Stimulated activated CD4-positive, alpha-beta T cell treated with anti-CD3 and anti-CD28 coated beads, Interleukin-12 subunit alpha, Interleukin-12 subunit beta, amount 100 ng/mL, for 24 hours (primary cell): ENCODE measurements at places on chromosomes 12 and 14.

DNA sequence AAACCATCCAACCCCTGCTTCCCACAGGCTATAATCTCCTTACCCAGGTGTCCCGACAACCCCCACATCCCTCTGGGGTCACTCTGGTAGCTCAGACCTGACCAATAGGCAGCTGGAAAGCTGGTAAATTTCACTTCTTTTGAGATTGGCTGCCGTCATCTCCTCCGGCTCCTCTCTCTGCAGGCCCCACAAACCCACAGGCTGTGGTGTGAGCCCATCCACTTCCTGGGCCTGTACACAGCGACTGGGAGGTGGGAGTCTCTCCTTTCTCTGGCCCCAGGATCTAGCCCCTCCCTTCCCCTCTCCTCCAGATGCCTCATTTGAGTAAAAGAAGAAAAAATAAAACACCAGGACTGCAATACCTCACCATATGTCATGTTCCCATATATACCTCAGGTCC, 709 bp downstream of the INHBC start:
- no peak for DNase-seq

DNA sequence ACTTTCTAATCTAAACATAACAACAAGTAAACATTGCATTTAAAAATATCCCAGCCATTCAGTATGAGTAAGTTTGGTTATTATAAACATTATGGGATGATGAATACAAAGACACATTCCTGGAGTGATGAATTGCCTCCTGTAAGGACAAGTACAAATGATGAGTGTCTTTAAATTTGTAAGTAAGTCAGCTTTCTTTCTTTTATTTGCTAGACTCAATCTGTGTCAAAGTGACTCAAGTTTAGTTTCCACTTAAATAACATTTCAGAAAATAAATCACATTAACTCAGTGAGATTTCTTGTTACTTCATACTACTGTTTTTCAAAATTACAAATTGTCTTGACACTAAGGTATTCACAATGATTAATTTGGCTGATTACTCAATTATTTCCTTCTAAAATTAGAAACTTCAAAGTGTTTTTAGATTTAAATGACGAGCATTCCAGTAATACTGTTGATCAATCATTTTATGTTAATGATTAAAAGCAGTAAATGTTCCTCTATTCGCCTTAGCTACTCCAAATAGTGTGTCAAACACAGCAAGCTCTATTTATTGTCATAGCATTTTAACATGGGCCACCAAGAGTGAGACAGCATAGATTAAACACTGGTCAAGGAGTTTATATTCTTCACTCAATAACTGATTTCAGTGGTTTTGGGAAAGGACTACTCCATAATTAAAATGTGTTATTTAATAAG, 658.0 kb upstream of the MDGA2 start:
- no peak for DNase-seq

DNA sequence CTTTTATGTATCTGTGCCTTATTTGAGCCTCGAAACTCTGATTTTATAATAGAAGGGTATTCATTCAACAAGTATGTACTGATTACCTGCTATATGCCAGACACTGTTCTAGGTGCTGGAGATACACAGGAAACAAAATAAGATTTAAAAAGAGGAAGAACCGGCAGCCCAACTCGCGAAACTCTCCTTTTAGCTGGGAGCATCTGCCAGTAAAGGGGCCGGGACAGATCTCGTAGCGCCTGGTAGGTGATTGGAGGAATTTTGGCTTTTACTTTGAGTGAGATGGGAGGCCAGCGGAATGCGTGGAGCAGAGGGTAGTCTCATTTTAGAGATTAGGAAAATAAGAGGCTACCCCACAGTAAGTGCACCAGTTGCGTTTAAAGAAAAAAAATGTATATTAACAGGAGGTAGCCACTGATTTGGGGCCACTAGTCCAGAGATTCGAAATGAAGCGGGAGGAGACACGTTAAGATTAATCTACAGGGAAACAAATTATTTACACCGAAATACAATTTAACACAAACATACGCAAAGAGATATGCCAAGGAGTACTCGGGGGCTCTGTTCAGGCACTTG, 520 bp upstream of the MON2 start:
- DNase-seq, result no peak

DNA sequence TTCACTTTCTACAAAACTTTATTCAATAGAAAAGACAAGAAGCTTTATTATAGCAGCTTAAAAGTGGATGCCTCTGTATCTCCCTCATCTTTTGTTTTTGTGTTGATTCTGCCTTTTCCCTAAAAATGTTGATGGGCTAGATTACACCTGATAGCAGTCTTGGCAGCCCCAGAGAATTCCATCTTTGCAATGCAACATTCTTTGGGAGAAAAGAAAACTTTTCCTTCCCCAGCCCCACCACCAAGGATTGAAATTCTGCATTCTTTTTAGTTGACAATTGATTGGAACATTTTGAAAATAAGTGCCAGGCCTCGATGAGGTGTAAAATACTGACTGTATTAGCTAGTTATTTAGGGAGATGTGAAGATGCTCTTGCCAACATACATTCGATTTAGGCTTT, 306.8 kb upstream of the G2E3 start:
- no peak for DNase-seq

GRCh38 chr12:98780261-98780660, 135.2 kb downstream of the APAF1 start:
- no peak for DNase-seq

- no peak for DNase-seq
Measured at GRCh38 chr12:96237035-96237434, 42.9 kb downstream of the ELK3 start.

GRCh38 chr14:75204116-75204515, 27.7 kb upstream of the TMED10 start:
- DNase-seq, result no peak

- no peak for DNase-seq
Measured at GRCh38 chr12:55708695-55709233, 1.1 kb upstream of the ITGA7 start.

GRCh38 chr12:120260607-120261006, 4.9 kb downstream of the PXN start:
- no peak for DNase-seq

- DNase-seq, result no peak
Measured at GRCh38 chr12:49897276-49897675, 6.4 kb downstream of the FAIM2 start.

DNA sequence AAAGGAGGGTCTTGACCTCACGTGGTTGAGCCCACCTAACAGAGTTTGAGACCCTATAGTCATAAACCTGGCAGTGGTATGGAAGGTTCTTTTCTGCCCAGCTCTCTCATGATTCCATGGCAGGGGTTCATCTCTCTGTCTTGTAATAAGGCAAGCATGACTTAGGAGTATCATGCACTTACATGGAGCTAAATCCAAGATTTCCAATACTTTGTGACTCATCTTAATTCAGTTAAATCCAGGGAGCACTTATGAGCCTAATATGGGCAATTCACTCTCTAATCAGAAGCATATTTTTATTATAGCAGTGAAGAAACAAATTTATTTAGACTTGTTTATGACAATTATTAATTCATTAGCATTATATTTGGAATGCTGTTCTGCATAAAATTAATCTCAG, 131.8 kb upstream of the CPSF6 start:
- no peak for DNase-seq

GRCh38 chr12:39451977-39452376, 9.1 kb upstream of the KIF21A start:
- DNase-seq, result no peak

DNA sequence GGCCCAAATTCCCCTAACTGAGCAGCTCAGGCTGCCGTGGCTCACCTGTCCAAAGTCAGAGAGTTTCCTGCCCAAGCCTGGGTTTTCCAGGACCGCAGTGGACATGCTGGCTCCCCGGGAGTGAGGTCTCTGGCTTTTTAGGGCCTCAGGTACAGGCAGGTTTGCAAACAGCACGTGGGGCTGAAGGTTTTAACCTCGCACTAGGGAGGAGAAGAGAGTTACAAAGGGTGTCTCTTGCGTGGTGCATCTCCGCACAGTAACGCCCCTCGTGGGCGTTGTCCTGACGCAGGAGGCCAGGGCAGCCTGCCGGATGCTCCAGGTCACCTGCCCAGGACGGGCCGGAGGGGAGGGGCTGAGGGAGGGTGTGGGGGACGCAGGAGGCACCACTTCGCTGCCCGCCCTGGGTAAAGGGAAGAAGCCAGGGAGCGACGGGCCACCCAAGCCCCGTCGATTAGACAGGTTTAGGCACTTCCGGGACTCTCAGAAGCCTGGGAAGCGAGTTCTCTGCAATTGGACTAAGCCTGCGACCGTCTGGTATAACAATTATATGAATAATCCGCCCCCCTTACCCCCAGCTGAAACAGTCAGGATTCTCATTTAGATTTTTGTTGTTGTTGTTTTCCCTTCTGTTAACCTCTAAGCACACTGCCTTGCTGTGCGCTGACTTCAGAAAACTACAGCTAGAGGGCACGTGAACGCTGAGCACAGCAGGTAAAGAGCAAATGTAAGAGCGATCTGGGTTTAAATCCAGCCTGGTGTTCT, at the start of gene PAH:
PAH (minus strand) TSS at position 219 of the 762 bp plus-strand sequence; CDS start at position 105, 114 bp downstream.
- DNase-seq, result no peak

DNA sequence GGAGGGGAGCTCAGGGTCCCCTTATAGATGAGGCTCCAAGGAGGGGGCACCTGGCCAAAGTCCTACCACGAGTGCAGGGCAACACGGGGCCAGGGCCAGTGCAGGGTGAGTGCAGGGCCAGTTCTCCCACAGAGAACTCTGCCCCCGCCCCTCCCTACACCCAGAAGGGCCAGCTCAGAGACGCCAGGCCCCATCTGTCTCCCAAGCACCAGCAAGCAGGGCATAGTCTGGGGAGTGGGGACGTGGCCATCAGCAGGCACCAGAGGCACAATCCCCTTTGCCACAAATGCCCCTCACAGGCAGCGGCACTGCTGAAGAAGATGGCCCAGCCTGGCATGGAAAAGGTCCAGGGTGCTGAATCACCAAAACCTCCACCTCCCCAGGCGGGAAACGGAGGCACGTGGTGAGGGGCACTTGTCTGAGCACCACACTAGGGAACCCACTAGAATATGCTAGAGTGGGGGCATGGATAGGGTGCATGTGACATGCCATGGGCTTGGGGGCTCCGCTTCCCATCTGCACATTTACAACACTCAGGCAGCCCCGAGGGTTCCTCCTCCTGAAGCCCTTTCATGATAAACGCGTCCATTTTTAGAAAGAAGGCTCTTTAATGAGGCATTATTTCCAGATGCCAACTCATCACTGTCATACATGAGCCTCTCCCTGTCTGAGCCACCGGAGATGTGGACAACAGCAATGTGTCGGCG, 17.8 kb downstream of the CCDC85C start:
- no peak for DNase-seq

- DNase-seq, result no peak
Measured at GRCh38 chr14:53744857-53745256, 211.8 kb downstream of the BMP4 start.

GRCh38 chr12:7647071-7647470, 18.6 kb downstream of the APOBEC1 start:
- no peak for DNase-seq

GRCh38 chr14:53716578-53716977, 240.0 kb downstream of the BMP4 start:
- DNase-seq, result no peak

DNA sequence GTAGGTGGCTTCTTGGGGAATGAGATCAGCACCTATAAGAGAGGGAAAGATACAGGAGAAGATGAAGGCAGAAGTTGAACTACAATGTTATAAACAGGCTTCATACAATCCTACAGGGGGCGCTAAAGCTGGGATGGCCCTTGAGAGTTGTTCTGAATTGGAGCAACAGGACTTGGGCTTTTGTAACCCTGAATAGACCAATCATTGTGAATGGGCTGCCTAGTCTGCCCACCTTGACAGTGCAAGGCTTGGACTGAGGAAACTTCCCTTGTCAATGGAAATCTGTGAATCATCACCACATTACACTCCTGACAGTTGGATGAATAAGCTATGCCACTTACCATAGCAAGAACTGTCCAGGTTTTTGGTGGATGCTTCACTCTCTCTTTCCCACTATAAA, 306.1 kb downstream of the KCNC2 start:
- DNase-seq, result no peak

- no peak for DNase-seq
Measured at GRCh38 chr12:4434706-4435425, 10.7 kb downstream of the FGF6 start.

- DNase-seq, result no peak
Measured at GRCh38 chr12:130971925-130972585, 18.3 kb downstream of the ADGRD1 start.

- DNase-seq, result no peak
Measured at GRCh38 chr14:94119071-94119470, 8.5 kb downstream of the IFI27 start.

DNA sequence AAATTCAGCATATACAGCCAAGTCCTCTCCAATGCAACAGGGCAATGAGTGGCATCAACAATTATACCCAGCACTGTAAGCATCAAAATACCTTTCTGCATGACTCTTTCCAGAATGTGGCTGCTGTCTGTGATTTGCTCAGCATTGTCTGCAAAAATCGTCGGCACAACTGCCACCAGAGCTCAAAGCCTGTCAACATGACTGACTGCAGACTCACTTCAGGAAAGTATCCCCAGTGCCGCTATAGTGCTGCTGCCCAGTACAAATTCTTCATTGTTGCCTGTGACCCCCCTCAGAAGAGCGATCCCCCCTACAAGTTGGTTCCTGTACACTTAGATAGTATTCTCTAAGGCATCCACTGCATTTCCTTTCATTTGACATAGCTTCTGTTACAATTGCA, 735 bp downstream of the RNASE6 start:
- no peak for DNase-seq

GRCh38 chr14:74437496-74438053, 11.6 kb upstream of the SYNDIG1L start:
- DNase-seq, result no peak

DNA sequence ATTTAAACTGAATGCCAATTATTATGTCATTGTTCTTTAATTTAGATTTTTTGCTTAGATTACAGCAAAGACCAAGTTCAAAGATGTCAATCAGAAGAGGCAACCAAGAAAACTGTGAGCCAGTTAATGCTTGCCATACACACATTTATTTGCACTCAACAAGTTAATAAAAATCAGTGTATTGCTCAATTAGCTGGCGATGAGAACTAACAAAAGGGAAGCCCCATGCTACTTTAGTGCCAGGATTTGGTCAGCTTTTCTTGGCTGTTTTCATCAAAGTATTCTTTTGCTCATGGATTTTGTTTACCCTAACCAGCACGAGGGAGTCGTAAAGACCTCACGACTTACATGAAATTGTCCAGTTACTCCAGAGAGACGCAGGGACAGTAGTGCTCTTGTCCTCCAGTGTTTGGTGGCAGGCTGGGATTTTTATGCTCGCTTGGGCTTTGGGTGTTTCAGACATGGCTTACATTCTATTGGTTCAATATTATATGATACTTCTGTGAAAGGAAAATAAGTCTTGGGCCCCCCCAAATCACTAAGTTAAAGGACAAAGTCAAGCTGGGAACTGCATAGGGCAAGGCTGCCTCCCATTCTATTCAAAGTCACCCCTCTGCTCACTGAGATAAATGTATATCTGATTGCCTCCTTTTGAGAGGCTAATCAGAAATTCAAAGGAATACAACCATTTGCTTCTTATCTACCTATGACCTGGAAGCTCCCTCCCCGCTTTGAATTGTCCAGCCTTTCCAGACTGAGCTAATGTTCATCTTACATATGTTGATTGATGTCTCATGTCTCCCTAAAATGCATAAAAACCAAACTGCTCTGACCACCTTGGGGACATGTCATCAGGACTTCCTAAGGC, 7.4 kb upstream of the B4GALNT1 start:
- DNase-seq, result no peak

- DNase-seq, result peak; percentile 20
Measured at GRCh38 chr14:51328064-51328771, 88.2 kb downstream of the TMX1 start.
